ENCODE measurements at places on chromosomes 3 and 15. TPM values are rescaled to one million over a fixed set of nuclear protein-coding genes. Genes with fewer than 3 reads are reported as not detected.

Gene MYO5A
- total RNA-seq, result 19.6 TPM

Gene CD86
- total RNA-seq, result not detected

Gene TRIM42
- not detected for total RNA-seq

Gene SV2B
- total RNA-seq, result not detected

Gene SUCLG2
- 38.6 TPM for total RNA-seq

Gene PROS1
- total RNA-seq, result 13.9 TPM

Gene GPR176
- total RNA-seq, result 10.1 TPM

Gene SLC22A13
- not detected for total RNA-seq

Gene GABRG3
- total RNA-seq, result 0.29 TPM

Gene NR1I2
- not detected for total RNA-seq

Gene CHL1
- total RNA-seq, result not detected

Gene FOXB1
- not detected for total RNA-seq

Gene ARHGEF26
- 10.1 TPM for total RNA-seq

Gene ADAMTS7
- total RNA-seq, result 7.2 TPM

Gene TYRO3
- total RNA-seq, result 14.4 TPM

Gene IMPG2
- total RNA-seq, result not detected

Gene CLDN16
- not detected for total RNA-seq

Gene UROC1
- not detected for total RNA-seq

Gene SQOR
- 102 TPM for total RNA-seq

Gene GATM
- 2.7 TPM for total RNA-seq

Gene PBRM1
- 15.7 TPM for total RNA-seq

Gene CD80
- total RNA-seq, result not detected

Gene AADACL2
- not detected for total RNA-seq

Gene MST1R
- total RNA-seq, result 5.4 TPM

Gene TRH
- total RNA-seq, result not detected

Gene CHRD
- 0.39 TPM for total RNA-seq

Gene CCRL2
- 0.09 TPM for total RNA-seq

Gene RHOV
- 7.3 TPM for total RNA-seq

Gene PTH1R
- 1.1 TPM for total RNA-seq

Gene ITIH3
- 0.14 TPM for total RNA-seq

Gene DUOXA2
- not detected for total RNA-seq

Gene GFM1
- 43.6 TPM for total RNA-seq

Gene CSPG4
- total RNA-seq, result 0.19 TPM

Gene UNC13C
- total RNA-seq, result not detected

Gene ALDH1A3
- 16.5 TPM for total RNA-seq

Gene RGMA
- 0.17 TPM for total RNA-seq

Gene RAB6B
- 2.1 TPM for total RNA-seq

Gene CHRM5
- total RNA-seq, result 0.06 TPM

Gene HIGD2B
- total RNA-seq, result not detected

Gene CPN2
- not detected for total RNA-seq

Gene LRRC34
- not detected for total RNA-seq

Gene IL17RE
- 1.1 TPM for total RNA-seq

Gene PPM1L
- total RNA-seq, result 0.68 TPM

Gene MCTP2
- total RNA-seq, result not detected

Gene RFC4
- total RNA-seq, result 47.5 TPM

Gene XIRP1
- total RNA-seq, result 0.32 TPM

Gene FAM174B
- 9.2 TPM for total RNA-seq

Gene TLR9
- total RNA-seq, result 0.09 TPM

Gene MINAR1
- 0.53 TPM for total RNA-seq

Gene SPINT1
- total RNA-seq, result 0.67 TPM

Measured in A549 treated with GW870086 at 1 μM for 4 hours (cell line).